ENCODE measurements at places on chromosomes 11 and 22. TPM values are rescaled to one million over a fixed set of nuclear protein-coding genes. Genes with fewer than 3 reads are reported as not detected.

Gene BIK
- polyA plus RNA-seq = 0.78 TPM

Gene SERPING1
- 137 TPM for polyA plus RNA-seq

Gene IRAG1
- polyA plus RNA-seq = 12.0 TPM

Gene A4GALT
- 16.8 TPM for polyA plus RNA-seq

Gene KRTAP5-10
- polyA plus RNA-seq = 0.53 TPM

Gene COA4
- 61.1 TPM for polyA plus RNA-seq
